ENCODE measurements at places on chromosomes 5 and 9.

DNA sequence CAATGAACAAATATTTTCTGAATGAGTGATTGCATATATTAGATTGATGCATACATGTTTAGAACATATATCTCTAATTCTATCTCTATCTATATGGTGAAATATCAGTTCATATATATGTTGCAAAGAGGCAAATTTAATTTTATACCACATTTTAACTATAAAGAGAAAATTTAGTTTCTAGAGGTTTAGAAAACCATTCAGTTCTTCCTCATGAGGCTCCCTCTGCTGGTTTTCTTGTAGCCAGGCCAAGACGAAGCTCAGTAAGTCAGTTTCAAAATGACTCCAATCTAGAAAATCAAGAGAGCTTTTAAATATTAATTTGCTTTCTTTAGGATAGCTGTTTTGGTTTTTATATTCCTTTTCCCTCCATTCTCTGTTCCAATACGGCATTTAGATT lies 312.1 kb downstream of the TMEM232 start:
- DNase-seq = no peak

DNA sequence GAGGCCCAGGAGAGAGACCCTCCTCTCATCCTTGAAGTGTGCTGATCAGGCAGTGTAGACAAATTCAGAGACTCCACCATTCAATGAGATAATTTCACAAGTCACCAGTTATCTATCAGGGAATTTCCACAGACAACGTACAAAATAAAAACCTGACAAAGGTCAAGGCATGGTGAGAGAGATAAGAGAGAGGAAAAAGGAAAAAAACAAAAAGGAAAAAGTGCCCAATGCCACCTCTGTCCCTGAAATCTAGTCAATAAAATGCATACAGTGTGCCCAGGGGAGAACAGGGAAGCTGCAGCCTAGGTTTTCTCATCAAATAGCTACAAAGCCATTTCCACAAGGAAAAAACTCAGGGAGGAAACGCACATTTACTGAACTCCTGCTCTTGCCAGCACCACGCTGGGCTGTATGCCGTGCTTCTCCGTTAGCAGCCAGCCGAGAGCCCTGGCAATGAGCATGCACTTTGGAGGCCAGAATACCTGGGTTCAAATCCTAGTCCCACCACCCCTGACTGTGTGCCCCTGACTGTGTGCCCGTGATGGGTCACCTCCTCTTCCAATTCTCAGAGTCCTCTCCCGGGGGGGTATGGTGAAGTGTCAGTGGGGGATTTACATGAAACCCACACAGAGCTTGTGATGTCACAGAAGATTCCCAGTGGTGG lies 11.6 kb downstream of the WHRN start:
- DNase-seq = no peak

DNA sequence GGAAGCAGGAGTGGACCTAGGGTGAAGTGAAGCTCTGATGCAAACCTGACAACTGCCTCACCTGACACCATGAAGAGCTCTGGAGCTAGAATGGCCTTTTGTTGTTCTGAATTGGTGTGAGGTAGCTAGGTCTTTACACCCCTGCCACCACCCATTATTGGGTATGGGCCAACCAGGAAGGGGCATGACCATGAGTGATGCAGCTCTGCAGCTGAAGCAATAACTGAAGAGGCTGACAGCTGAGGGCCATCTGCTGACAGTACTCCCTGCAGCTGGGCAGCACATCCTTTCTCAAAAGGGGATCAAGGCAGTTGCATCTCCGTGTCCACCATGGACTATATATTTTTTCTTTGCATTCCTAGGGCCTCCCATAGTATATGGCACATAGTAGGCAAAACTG lies 87.0 kb upstream of the TLE1 start:
- DNase-seq = no peak

DNA sequence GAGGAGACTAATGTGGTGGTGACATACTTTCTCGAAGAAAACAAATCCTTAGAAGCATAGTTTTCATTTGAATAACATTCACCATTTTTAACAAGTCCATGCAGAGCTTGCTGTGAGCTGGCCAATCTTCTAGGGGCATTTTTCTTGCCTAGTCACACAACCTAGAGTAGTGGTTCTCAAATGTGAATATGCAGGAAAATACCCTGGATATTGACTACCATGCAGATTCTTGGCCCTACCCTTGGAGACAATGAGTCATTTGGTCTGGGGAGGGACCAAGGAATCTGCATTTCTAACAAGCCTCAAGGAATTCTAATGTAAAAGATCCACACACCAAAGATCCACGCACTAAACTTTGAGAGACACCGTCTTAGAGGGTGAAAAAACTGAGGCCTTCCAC lies 23.5 kb downstream of the GDNF start:
- no peak for DNase-seq

DNA sequence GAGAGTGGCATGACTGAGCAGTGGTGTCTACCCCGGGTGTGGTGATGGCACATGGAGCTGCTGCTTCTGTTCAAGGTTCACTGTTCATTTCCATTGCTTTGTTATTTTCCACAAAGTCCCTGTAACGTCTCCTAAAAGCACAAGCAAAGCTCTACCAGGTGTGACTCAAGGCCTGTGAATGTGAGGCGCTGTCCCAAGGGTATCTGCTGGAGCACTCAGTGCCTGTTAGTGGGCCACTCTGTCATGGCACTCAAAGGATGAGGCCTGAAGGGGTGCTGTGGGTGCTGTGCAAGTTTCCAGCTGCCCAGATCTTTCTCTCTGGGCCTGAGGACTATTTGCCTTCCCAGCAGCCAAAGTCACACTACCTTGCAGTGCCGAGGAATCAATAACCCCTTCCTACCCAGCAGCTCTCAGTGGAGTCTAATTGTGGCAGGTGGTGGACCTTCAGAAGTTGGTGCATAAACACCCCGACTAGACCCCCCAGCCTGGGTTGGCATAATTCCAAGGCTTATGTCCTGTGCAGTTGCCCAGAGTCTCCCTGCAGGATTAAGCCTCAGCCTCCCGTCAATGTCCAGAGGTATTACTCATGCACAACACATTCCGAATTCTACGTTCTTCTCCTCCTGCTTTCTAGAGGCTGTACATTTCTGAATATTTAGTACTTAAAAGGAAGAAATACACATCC lies 17.4 kb upstream of the PTCH1 start:
- no peak for DNase-seq

DNA sequence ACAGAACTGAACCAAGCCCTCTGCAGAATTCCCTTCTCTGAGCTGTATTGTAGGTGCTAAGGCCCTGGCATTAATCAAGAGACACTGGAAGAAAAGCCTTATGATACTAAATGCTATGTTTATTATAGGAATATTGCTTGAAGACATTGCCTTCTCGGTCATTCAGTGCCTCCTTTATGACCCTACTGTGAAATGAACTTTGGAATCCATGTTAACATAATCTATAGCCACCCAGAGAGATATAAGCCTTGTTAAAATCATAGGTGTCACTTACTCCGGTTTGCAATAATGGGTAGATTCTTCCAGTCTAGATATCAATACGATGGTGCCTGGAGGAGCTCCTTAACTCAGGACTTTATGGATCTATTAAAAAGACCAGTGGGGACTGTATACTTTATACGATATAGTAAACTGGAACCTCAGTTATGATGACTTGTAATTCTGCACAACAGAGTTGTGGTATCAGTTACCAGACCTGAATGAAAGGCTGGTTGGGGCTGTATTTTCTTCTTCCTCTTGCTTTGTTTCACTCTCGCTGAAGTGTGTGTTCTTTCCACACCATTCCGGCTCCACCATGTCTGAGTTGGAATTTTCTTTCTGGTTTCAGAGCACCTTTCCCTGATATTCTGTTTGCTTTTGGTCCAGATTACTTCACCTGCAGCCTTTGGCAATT lies 154.5 kb downstream of the DROSHA start:
- no peak for DNase-seq

DNA sequence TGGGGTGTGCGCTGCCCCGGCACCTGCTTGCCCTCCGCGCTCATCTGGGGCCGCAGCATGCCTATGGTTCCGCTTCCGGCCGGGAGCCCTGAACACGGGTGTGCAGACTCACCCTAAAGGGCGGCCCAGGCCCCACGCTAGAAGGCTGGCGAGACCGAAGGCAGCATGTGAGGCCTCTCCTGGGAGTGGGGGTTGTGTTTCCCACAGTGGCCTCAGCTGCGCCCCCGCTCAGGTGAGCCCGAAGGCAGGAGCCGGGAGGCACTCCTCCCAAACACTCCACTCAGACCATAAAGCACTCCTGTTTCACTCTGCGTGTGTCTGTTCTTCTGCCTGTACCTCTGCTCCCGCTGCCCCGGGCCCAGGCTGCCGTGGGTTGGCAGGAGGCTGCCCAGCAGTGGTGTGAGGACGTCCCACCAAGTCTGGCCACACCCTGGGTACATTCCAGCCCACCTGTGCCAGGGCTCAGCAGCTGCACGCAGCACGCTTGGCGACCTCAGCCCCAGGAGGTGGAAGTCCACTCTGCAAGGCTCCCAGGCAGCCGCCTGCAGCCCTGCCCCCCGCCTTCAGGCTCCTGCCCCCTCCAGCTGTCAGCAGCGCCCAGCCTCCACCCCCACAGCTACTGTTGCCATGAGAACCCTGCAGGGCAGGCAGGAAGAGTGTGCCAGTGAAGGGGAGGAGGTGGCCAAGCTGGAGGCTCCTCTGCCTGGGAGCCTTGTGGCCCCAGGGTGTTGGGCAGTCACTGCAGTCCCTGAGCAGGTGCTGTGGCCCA lies 1.2 kb upstream of the AJM1 start:
- DNase-seq = no peak

DNA sequence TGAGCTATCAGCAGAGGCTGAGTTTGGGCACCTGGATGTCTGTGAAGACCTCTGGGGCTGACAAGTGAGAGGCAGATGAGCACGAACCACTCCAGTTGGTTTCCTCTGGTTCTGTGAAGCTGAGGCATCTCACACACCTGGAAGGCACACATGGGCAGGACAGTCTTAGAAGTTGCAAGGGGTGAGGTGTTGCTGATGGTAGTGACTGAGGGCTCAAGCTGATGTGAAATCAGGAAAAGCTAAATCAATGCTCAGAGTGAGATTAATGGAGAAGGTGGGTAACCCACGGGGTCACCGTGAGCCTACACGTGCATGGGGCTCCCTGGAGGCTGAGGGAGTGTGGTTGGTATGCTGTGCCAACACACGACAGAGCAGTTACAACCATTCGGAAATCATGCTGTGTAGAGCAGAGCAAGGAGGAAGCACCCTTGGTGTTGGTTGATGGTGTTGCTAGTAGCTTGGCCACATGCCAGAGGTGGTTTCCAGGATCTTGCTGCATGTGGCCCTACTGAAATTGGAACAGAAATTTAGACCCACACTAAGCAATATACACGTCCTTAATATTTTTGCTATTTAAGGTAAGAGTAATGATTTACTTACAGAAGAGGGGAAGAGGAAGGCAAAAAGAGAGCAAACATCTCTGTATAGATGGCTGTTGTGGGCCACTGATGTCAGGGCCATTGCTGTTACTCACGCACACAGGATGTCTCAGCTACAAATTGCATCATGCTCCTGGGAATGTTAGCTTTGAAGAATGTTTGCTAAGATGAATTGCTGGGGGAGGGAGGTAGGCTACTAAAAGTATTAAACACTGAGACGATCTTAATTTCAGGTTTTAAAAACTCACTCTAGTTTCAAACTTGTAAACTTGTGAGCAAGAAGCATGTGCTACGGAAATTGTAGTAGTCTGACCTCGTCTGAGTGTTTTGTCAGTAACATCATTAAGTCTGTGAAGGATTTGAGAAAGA lies 170.5 kb downstream of the ARHGEF28 start:
- no peak for DNase-seq

- peak; percentile 77 for DNase-seq
These were observed 232.6 kb downstream of the MAST4 start for GRCh38 chr5:66828548-66829357.

DNA sequence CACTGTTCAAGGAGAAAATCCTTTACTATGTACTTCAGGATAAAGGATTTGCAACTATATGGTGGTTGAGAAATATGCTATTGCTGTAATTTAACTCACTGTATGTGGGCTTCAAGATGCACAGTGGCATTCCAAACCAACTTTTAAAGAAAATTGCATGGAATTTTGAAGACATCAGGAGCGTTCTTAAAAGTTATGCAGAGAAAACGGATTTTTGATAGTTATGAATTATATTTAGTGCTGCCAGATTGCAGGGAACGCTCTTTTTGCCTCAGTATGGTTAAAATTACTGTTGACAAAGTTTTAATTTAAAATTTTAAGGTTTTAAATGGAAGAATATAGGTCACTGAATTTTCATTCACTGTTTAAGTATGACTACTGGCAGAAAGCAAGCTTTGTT lies 336.1 kb upstream of the EFNA5 start:
- DNase-seq = no peak

- DNase-seq = no peak
These were observed 1.3 kb upstream of the SHISAL2B start for GRCh38 chr5:64688965-64689364.

DNA sequence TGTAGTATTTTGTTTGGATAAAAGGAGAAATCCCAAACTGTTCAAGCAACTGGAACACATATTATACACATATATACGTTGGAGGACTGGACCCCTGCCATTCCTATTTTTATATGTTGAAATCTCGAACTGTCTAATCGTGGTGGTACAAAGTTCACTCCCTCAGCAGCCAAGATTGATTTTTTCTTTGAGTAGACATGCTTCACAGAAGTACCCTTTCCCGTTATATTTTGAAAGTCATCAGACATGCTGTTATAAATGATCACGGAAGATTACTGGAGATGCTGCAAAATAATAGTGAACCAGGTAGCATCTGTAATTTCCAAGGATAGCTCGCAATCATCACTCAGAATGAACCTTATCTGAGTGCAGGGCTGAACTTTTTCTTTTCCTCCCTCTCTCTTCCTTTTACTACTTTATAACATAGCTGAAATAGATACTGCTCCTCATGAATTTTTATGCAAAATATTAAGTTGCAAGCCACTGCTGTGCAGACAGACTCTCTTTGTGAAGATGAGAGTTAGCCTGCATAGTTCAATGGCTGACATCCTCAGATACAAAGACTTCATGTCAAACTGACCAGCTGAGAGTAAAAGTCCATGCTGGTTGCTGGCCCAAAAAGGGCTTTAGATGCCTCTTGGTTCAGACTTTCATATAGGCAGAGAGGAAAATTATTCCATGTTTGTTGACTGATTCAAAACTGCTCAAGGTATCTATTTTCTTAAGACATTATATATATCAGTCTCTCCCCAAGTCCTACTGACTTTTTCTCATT lies 451.9 kb downstream of the TMEM38B start:
- DNase-seq = no peak

- no peak for DNase-seq
These were observed 33.0 kb downstream of the FOXD1 start for GRCh38 chr5:73415617-73416016.

DNA sequence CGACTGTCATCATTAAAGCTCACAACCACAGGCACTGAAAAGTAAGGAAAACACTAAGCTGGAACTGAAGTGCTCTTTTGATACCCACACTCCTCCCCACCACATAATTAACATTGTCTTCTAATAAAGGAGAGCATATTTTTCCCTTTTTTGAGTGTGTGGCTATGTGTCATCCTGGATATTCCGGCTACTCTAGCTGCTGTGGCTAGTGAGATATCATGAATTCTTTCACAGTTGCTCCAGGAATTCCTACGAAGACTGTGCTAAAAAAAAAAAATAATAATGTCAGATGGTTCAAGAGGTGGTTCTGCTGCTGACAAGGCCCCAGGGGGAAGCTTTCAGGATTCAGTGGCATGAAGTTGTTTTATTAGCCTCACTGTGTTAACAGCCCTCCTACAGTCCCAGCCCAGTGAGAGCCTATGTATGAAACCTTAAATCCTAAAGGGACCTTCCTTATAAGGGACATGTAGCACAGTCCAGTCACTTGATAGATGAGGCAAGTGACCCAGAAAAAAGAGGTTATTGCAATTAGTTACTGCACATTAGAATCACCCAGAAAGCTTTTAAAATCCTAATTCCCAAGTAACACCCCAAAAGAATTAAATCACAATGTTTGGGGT lies 46.6 kb downstream of the TMEM252 start:
- no peak for DNase-seq

- no peak for DNase-seq
These were observed 241.0 kb downstream of the PTPRD start for GRCh38 chr9:10371824-10372223.

Data from left forelimb (tissue), 1 donor.